ENCODE measurements at places on chromosomes 1 and 21.

DNA sequence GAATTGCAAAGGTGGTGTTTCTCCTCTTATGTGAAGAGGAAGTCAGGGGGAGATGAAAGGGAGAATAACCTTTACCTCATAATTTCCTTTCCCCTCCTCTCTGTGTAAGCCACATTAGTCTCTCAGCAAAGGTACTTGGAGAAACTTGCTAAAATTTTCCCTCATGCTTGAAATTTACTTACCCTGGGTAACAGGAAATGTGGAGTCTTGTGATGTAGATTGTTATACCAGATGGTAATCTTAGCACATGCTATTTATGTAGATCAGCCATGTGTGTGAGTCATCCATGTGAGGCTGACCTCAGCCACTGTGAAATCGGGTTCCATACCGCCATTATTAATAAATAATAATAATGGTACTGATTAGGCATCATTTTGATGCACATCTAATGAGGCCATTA, 128.4 kb downstream of the TGFB2 start:
- no peak for DNase-seq

DNA sequence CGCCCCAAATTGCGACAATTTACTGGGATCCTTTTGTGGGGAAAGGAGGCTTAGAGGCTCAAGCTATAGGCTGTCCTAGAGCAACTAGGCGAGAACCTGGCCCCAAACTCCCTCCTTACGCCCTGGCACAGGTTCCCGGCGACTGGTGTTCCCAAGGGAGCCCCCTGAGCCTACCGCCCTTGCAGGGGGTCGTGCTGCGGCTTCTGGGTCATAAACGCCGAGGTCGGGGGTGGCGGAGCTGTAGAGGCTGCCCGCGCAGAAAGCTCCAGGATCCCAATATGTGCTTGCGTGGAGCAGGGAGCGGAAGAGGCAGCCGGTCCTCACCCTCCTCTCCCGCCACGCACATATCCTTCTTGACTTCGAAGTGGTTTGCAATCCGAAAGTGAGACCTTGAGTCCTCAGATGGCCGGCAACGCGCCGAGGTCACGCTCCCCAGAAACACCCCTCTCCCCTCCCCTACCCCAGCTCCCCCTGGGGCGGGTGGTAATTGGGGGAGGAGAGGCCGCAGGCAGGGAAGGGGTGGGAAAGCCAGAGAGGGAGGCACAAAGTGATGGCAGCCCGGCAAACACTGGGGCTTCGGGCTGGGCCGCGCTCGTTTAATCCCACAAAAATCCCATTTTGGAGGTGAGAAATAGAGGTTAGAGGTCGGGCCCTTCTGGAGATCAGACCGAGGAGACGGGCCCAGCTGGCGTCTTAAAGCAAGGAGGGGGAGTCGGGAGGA, 6.2 kb downstream of the SIM2 start:
- DNase-seq = no peak

DNA sequence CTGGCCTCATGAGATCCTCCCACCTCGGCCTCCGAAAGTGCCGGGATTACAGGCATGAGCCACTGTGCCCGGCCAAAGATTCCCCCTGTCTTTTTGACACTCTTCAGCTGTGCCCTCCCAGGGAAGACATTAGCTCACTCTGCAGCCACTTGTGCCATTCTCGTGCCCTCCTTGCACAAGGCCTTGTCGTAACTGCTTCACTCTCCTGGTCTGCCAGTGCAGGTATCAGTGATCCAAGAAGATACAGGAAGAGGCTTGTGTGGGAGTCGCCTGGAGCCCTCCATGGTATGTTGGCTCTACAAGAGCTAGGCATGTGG, 22.0 kb upstream of the WDR26 start:
- no peak for DNase-seq

GRCh38 chr1:18957532-18958300, 1.2 kb upstream of the IFFO2 start:
- DNase-seq = no peak

DNA sequence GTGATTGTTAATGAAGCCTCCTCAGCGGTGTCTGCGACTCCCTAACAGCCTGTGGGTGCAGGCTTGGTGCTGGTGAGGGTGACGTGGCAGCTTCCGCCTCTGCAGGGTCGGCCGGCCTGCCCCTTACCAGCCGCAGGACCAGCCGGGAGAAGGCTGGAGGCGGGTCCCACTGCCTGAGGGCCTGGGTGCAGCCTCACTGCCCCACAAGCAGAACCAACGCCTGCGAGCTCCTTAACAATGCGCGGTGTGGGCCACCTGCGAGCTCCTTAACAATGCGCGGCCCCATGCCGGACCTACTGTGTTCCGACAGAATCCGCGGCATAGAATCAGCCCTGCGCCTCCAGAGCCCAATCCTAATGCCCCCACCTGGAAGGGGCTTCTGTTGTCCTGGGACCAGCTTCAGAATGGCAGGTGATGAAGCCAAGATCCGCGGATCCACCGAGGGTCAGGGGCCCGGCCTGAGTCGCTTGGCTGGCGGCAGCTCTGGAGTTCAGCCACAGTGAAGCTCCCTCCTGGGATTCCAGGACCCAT, 54.4 kb upstream of the AJAP1 start:
- no peak for DNase-seq

DNA sequence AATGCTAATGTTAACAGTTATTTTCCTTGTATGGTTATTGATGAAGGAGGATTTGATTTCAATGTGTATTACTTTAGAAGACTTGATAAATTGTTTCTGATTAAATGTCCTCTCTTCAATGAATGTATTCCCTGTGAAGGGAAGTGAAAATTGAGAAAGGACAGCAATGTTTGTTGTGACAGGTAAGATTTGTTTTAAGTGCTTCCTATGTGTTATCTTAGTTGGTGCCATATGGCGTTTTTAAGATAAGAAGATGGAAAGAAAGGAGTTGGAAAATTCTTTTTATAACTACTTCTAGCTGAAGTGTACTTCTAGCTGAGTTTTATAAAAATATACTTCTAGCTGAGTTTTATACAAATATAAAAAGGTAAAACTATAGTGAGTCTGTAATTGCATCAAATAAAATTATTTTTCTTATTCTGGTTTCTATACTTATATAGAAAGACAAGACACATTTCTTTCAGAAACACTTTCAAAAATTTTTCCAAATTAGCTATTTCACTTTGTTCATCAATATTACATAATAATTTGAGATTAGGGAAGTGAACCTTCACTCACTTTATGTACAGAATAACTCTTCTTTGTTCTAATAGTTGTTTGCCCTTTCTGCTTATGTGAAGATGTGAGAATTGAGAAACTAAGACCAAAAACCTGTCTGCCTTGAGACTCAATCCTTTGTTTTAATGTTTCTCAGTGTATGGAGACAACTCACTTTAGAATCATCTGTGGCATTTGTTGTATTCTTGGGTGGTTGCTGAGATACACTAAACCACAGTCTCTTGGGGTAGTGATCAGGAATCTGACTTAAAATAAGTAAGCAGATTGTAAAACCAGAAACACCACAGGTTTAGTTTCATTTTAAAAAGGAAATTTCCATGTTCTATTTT, 382.9 kb upstream of the B3GALT2 start:
- DNase-seq = no peak

DNA sequence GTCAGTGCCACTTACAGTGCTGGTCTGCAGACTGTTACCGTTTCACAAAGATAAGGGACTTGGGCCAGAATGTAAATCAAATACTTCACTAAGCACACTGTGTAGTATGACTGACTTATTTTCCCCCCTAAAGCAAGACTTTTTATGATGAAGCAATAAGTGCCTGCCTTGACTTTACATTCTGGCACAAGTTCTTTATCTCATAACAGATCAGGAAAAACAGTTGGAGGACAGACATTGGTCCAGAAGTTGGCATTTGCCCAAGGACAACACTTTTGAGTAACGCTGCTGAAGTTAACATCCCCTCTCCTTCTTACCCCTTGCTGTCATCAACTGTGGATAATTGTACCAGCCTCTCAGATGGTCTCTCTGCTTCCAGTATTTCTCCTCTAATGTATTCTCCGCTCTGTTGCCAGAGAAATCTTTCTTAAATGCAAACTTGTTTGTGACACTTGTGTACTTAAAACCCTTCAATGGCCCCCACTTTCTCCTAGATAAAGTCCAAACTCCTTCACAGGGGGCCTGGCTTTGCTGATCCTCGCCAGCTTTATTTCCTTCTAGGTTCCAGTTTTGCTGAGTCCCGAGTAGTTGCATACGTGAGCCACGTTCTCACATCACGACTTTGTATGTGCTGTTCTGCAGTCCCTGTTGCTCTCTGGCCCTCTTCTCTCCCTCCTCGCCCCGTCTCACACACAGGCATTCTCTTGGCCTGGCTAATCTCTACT, 45.7 kb downstream of the S1PR1 start:
- DNase-seq = no peak

DNA sequence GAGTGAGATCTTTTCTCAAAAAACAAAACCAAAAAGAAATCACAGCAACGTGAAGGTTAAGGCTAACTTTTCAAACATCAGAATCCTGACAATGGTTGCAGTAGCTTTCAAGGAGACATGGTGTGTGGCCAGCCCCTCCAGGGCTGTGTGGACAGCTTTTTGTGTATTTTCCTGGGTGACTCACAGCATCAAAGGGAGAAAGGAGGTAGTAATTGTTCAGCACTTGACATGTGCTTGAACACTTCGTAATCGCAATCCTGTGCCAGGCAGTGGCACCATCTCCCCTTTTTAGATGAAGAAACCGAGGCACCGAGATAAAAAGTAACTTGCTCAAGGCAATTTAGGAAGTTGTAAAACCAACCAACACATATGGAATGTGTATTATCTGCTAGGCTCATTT, 10.3 kb downstream of the NBL1 start:
- DNase-seq = no peak

- DNase-seq = no peak
Observed at GRCh38 chr1:2537784-2538115, 7.7 kb upstream of the HES5 start.

- no peak for DNase-seq
Observed at GRCh38 chr1:30029677-30030076, 693.7 kb downstream of the MATN1 start.

GRCh38 chr1:53309802-53310201, 18.1 kb downstream of the LRP8 start:
- DNase-seq = no peak

DNA sequence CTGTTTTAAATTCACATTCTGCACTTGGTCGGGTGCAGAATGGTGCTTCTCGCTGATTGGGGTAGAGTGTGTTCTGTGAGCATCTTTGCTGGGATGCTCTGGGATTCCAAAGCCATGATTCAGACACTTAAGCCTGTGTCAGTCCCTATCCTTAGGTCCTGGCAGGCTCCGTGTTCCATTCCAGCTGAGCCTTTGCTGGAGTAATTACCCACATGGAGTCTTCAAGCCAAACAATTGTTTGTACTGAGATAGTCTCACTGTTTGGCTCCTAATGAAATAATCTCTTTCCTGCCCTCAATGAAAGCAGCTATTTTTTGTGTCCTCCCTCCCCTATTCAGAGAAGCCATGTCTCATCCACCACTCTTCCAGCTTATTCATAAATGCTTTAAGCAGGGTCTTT, 18.7 kb downstream of the SMAP2 start:
- no peak for DNase-seq

DNA sequence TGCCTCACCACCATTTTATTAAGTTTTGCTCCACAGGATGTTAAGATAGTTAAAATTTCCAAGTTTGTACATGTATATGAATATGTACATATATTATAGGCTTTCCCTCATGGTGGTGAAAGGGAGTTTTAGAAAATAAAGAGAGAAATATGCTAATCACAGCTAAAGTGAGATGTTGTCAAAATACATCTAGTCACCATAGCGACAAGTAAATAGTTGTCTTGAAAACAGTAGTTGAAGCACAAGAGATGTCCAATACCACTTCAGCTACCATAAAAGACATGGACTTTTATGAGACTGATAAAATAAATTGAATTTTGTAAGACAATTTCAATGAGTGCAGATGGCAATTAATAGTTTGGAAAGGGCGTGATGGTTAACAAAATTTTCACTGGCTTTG, 1600.0 kb downstream of the BRINP3 start:
- no peak for DNase-seq

- no peak for DNase-seq
Observed at GRCh38 chr1:46008585-46008984, 123.8 kb downstream of the PIK3R3 start.

DNA sequence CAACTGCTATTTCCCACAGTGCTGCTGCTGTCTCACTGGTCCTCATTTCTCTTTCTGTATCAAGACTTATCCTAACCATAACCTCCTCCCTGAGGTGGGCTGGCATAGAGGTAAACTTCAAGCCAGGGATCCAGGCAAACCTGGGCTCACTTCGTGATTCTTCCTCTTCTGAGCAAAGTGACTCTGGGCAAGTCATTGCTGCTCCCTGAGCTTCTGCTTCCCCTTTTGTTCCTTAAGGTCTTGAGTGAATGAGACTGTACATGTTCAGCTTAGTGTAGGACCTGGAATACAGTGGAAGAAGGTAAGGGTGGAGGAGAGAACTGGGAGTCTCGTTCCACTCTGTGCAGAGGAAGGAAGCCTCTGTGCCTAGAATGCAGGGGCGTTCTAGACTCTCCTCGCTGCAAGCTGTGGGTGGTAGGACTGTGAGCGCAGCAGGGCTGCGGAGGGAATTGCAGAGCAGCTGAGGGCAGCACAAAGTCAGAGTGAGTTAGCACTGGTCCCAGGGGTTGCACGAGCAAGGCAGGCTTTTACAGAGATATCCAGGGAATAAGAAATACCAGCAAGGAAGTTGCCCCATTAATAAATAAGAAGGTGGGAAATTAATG, 11.4 kb upstream of the ERI3 start:
- no peak for DNase-seq

GRCh38 chr1:15110867-15111230, 42.7 kb upstream of the TMEM51 start:
- no peak for DNase-seq

DNA sequence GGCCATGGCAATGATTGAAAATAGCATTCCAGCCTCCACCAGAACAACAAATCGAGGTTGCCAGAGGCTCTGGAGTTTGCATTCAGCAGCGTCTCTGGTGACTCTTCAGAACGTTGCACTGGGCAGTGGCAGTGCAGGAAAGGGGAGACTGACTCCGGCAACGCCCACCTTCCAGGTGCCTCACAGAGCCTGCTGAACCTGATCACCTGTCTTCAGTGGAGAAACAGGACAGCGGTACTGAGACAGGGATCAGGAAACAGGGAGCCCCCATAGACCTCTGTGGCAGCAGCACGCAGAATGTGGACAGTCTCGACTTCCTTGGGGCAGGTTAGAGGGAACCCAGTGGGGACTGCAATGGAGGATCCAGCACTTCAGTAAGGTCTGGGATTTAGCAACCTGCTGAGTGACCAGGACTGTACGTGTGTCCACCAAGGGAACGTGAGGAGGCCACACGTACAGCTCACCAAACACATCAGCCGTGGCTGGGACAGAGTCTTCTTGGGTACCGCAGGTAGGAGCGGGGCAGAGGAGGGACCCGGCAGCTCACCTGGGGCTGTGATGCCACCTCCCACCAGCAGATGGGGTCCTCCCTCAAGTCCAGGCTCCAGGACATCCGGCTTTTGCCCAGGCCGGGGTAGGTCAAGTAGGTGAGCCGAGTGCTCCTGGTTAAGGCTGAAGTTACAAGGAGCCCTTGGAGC, 128.6 kb downstream of the PRDM2 start:
- DNase-seq = peak; percentile 19
